ENCODE measurements at places on chromosomes 6 and 20.

GRCh38 chr6:6368684-6369052, 48.2 kb upstream of the F13A1 start:
- no peak for DNase-seq

GRCh38 chr20:46221256-46221833, 87.0 kb downstream of the CDH22 start:
- no peak for DNase-seq

- DNase-seq: no peak
Observed at GRCh38 chr6:45507186-45507585, 129.5 kb upstream of the SUPT3H start.

DNA sequence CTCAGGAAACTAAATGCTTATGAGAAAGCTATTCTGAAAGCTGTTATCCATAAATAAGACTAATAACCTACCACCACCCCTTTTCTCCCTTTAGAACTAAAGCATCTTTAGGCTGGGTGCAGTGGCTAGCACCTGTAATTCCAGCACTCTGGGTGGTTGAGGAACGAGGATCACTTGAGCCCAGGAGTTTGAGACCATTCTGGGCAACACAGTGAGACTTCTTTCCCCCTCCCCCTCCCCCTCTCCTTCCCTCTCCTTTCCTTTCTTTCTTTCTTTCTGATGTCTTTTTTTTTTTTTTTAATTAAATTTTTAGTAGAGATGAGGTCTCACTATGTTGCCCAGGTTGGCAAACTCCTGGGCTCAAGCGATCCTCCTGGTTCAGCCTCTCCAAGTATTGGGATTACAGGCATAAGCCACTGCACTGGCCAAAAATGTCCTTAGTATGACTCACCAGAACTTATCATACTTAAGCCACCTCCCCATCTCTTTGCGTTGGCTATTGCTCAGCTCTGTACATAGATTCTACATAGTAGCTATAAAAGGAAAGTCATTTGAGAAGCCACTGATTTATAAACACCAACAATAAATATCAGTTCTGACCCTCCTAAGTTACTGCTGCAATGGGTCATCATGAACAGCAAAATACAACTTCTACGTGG, 54.8 kb upstream of the SPDEF start:
- peak; percentile 29 for DNase-seq

DNA sequence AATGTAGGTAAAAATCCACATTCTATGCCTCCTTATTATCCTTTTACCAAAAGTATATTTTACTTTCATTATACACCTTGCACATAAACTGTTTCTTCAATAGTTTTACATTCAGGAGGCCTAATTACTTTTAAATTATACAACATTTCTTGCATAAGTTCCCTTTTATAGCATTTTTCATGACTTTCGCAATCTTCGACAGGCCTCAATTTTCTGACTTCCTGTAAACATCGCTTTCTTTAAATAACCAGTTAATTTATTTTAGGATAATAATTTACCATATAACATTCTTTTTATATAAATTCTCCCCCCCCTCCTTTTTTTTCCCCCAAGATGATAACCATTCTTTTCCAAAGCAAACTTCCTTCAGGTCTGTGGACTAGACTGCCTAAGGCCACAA, 9.2 kb downstream of the SLC35A1 start:
- no peak for DNase-seq

DNA sequence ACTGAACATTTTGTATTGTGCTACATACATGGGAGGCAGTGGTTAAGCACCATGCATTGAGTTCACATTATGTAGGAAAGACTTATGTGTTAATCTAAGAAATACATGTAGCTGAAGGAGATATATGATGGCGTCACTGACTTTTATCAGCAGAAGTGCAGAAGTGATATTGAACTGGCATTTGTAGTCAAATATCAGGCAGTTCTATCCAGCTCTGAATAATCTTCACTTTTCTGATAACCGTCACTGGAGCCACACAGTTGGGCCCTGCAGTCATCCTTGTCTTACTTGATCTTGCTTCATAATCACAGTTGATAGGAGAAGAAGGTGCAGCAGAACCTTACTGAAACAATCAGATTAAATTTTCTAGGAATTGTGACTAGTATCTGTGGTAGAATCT, 26.4 kb downstream of the CRISP1 start:
- DNase-seq: no peak

DNA sequence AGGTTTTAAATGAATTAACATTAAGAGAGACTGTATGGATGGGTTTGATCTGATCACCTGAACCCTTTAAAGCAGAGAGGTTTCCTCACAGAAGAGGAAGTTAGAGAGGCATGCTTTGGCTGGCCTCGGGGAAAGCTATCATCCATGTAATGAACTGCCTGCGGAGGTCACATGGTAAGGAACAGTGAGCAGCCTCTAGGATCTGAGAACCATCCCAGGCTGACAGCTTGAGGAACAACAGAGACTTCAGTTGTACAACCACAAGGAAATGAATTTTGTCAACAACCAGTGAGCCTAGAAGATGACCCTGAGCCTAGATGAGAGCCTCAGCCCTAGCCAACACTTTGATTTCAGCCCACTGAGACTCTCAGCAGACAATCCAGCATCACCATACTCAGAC, 2.9 kb upstream of the COL21A1 start:
- DNase-seq: no peak

DNA sequence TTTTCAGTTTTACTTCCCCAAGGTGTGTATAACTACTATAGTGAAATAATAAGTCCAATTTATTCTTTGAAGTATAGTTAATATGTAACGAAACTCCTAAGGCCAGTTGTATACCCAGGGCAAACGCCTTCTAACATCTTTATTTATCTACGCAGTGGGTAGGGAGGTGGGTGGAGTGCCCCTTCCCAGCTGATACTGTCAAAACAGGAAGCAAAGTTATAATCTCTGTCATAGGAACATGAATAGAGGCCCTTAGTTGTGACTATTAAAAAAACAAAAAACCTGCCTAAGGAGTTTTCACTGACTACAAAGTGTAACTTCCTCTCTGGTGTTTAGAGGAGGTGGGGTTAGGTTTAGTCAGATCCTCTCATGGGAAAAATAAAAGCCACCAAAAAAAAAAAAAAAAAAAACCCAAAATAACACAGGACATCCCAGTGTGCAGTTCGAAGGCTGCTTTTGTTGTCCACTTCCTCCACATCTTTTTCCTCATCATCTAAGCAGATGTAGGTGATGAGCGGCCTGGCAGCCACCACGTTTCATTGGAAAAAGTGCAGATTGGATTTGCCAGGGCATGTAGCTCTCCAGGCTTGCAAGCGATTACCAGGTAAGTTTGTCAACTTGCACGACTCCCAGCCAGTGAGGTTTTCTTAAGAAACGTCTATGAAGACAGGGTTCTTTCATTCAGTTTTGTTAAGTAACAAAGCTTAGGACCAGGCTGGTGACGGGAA, 58.7 kb downstream of the UTRN start:
- DNase-seq: no peak

GRCh38 chr6:154682633-154683125, 50.5 kb upstream of the SCAF8 start:
- DNase-seq: no peak

GRCh38 chr20:22700367-22700766, 116.0 kb upstream of the FOXA2 start:
- peak; percentile 29 for DNase-seq

DNA sequence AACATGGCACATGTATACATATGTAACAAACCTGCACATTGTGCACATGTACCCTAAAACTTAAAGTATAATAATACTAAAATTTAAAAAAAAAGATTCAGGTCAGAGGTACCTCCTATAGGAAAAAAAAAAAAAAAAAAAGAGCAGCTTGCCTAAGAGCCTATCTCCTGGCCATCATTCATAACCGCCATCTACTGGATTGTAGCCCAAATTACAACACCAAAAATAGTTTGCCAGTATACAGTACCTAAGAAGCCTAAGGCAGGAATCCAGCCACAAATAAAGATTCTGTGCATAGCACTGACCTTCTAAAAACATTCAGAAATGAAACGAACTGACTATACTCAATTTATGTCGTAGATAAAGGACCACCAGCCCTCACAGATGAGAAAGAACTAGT, 438.4 kb upstream of the ADGRB3 start:
- no peak for DNase-seq

- DNase-seq: no peak
Observed at GRCh38 chr20:14488756-14489479, 151.5 kb upstream of the FLRT3 start.
